ENCODE measurements at places on chromosomes 7 and 10.

DNA sequence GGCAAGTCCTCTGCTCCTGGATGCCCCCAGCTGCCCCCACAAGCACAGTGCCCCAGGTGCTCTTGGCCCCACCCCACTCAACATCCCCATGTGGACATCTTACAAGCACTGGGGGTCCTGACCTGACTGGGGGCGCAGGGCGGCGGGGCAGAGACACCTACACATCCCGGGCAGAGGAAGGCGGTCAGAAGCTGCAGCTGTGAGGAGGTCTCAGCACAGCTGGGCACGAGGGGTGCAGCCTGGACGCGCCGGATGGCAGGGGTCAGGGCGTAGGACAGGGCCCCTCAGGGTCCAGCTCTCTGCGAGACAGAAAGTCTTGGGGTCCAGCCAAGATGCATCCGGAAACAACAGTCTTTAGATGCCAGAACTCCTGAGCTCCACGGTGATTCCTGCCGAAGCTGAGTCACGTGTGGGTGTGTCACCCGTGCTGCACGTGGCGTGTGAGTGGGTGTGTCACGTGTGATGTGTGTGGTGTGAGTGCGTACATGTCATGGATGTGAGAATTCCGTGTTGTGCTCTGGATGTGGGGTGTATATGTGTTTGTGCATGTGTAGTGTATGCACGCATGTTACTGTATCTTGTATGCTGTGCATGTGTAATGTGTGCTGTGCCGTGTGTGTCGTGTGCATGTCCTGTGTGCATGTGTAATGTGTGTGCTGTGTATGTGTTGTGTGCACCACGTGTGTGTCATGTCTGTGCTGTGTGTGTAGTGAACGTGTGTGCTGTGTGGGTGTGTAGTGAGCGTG is 5.1 kb downstream of the VENTX start:
- no peak for DNase-seq

DNA sequence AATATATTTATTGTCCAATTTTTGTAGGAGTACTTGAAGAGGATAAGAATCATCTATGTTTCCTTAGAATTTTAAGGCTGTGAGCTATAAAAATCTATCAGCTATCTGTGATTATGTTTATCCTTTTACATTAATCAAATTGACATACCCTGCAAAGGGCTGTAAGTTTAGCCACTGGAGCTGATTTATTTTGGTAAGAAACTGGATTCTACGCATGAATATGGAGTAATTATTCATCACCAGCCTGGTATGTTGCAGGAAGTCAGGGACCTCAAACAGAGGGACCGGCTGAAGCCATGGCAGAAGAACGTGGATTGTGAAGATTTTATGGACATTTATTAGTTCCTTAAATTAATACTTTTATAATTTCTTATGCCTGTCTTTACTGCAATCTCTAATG is 696.9 kb downstream of the DNAJB9 start:
- no peak for DNase-seq

GRCh38 chr10:1778375-1778969 is 41.1 kb upstream of the ADARB2 start:
- no peak for DNase-seq

DNA sequence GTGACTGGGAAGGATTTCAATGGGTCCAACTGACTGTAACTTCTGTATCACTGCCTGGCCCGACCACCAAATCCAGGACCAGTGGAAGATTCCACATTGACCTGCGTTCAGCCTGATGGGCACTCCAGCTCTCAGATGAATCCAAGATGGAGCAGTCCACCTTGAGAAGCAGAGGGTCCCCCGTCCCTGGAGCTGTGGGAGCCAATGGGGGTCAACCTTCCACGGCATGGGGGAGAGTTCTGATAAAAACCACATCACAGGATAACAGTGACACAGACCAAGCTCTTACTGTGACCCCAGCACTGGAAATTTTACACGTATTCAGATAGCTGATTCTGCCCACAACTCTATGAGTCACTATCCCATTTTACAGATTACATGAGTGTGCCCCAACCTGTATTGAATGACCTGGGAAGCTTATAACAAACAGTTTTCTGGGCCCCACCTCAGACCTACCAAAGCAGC is 11.2 kb downstream of the ZCCHC24 start:
- no peak for DNase-seq

DNA sequence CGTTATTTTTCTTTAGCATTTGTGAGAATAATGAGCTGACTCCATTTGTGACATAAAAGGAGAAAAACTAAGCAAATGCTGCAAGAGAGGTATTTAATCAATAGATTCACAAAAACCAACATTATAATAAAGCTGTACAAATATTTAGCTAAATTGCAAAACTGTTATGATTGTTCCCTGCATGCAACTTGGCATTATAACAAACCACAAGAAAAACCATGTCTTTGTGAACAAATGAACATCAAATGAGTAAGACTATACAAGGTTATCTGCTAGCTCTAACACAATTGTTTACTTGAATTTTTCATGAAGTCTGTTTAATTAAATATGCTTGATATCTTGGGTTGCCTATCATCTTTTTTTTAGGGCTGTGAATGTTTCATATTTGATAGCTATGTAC is 50.8 kb upstream of the PPP1R9A start:
- no peak for DNase-seq

GRCh38 chr10:75468612-75469005 is 37.2 kb downstream of the LRMDA start:
- DNase-seq, result no peak

DNA sequence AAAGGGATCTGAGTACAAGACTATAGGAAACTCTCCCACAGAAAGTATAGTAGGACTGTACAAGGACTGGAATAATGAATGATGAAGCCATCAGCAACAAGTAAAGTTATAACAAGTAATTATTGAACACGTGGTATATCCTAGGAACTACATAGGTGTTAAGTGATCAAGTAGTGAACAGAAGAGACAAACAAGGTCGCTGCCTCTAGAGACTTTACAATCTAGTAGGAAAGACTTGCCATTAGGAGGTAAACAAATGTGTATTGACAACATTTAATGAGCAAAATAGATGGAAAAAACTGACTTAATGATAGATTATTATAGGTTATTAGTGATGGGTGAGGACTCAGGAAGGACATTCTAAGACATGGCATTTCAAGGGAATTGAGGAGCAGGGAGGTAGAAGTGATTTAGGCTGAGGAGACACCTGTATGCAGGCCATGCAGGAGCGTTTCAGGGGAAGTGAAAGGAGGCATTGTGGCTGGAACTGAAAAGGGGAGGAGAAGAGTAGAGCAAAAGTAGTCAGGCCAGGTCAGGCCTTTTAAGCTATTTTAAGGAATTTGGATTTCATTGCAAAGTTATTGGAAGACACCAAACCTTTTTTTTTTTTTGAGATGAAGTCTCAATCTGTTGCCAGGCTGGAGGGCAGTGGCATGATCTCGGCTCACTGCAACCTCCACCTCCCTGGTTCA is 8.5 kb upstream of the GLCCI1 start:
- no peak for DNase-seq

GRCh38 chr7:131424219-131424822 is 96.6 kb downstream of the MKLN1 start:
- no peak for DNase-seq

DNA sequence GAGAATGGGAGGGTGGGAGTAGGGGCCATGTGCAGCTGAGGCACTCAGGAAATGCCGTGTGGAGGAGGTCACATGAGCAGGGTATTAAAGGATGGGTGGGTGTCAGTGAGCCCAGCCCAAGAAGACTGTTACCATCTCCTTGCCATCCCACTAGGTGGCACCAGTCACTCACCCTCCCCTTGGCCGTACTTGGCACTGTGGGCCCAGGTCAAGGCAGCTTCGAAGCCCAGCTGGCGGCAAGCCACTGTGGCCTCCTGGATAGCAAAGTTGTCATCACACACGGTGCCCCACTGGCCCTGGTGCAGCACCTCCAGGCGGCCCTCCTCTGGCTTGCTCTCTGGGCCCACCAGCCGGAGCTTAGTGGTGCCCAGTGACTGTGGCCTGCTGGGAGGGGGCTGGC is 5.4 kb downstream of the LOXL4 start:
- DNase-seq, result peak; percentile 66

- no peak for DNase-seq
These were observed 1.9 kb downstream of the INA start for GRCh38 chr10:103278862-103279298.

- peak; percentile 76 for DNase-seq
These were observed 1.8 kb upstream of the TMEM184A start for GRCh38 chr7:1557771-1558170.

GRCh38 chr10:70931168-70931815 is 42.9 kb upstream of the PCBD1 start:
- no peak for DNase-seq

DNA sequence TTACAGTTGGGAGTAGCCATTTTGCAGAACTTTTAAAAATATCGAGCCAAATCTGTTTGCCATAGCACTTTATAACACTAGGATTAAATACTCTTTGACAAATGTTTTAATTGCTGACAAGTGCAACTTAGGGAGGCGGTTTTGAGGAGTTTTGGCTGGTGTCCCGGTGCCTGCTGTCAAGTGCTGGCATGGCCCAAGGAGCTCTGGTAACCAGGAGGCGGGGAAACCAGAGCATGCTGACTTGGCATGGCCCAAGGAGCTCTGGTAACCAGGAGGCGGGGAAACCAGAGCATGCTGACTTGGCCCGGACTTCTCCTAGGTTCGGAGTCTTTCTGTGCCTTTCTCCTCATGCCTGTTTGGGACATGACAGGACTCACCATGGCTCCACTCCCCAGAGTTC is 30.8 kb upstream of the ZNF32 start:
- DNase-seq, result no peak

DNA sequence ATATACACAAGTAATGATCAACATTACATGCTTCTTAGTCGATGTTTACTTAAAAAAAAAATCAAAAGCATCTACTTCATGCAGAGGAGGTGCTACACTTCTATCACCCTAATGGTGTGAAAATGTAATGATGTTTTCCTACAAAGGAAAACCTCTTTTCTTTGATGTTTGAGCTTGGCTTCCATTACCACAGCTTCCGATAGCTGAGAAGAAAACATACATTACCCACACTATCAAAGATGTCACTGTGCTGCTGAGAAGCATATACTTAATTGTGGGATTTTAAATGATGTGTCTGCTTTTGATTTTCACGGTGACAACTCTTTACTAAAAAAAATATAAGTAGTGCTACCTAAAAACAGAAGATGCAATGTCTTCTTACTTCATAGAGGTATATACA is 200.2 kb upstream of the PHF14 start:
- no peak for DNase-seq

GRCh38 chr7:31362401-31362800 is 21.9 kb upstream of the NEUROD6 start:
- DNase-seq, result no peak

DNA sequence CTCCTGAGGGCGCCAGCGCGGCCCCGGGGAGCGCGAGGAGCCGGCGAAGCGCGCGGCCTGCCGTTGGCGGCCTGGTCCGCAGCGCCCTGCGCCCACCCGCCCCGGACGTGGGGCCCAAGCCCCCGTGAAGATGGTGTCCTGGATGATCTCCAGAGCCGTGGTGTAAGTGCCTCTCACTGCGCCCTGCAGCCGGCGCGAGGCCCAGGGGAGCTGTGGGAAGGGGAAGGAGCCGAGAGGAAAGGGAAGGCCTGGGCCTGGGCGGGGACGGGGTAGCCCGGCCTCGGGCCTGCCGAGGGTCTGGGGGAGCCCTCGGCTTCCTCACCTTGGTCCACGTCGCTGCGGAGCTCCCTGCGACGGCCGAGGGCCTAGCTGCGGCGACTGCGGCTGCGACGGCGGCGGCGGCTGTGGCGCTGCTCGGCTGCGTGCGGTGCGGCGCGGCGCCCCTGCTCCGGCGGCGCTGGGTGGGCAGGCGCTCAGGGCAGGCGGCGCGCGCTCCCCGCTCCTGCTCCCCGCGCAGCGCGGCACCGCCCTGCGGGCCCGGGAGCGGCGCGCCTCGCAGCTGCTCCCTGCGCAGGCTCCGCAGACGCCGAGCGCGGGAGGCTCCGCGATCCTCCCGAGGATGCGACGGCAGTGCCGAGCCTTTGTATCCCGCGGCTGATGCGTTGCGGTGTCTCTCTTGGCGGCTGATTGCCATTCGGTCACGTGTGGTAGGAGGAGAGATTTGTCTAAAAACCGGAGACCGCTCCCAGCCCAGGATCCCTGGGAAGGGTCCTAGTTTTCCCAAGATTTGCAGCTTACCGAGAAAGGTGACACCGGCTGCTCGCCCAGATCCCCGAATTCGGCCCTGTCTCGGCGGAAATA is 445 bp downstream of the REEP3 start:
- DNase-seq, result peak; percentile 56

- no peak for DNase-seq
These were observed 57.9 kb downstream of the DNAJB9 start for GRCh38 chr7:108627476-108628051.

DNA sequence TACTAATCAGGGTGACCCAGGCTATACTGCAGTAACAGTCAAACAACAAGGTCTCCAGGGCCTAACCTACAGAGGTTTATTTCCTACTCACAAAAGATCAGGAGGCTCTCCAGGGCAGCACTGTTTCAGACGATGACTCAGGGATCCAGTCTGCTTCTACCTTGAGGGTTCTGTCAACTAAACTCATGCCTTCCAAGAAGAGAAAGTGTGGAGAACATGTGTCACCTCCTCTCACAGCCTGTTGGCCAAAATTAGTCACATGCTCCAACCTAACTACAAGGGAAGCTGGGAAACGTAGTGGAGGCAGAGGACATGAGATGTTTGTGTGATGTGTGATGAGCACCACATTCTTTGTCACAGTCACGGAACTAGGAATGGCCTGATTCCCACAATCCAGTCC is 14.7 kb upstream of the INA start:
- no peak for DNase-seq

GRCh38 chr10:132453470-132453861 is 56.5 kb downstream of the PWWP2B start:
- DNase-seq, result peak; percentile 88

DNA sequence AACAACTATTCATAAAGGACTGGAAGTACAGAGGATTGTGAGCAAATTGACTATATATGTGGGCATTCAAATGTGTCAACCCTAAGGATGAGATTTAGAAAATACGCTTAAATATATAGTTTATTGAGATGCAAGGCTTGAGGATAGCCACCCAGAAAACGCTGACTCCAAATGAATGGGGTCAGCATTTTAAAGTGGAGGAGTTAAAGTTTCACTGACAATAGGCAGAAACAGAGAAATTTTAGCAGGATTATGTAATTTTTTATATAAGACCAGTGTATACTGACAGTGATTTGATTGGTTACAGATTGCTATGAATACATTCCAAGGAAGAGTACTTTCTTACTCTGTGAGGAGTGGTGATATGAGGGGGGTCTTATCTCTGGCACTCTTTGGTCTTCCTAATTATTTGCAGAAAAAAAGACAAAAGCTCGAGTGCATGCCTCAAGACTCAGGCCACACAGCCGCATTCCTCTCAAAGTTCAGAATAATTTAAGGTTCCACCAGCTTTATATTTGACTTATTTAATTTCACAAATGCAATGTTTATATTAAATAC is 38.6 kb upstream of the ARL4A start:
- no peak for DNase-seq

- no peak for DNase-seq
These were observed 18.3 kb upstream of the SLC29A3 start for GRCh38 chr10:71300555-71301370.

GRCh38 chr10:3323865-3324498 is 151.4 kb upstream of the PITRM1 start:
- no peak for DNase-seq

DNA sequence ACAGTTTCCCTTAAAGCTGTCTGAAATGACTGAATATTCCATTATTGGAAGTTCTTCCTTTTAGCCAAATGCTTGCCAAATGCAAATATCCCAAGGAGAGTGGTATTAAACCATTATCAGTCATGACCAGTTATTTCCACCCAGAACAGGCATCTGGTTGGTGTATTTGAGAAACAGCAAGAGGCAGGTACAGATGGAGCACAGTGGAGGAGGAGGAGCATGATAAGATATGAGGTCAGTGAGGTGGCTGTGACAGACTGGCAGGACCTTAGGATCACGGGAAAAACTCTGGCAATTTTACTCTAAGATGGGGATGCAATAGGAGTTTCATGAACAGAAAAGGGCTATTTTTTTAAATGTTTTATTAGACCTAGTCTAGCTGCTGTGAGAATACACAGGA is 6.4 kb downstream of the HEPACAM2 start:
- no peak for DNase-seq
